Hepatocyte (in vitro differentiated cells): ENCODE measurements at places on chromosomes 6 and 20. TPM values are rescaled to one million over a fixed set of nuclear protein-coding genes. Genes with fewer than 3 reads are reported as not detected.
A peak's percentile ranks its signal among the peaks of the same experiment; 100 is the strongest.

GRCh38 chr6:138643210-138643609, 130.4 kb upstream of the CCDC28A start:
- H3K27ac ChIP-seq = no peak overlapping the region
- H3K36me3 ChIP-seq = no peaks in the 10 kb centered on the region
- DNase-seq = no peak
- no peaks in the 10 kb centered on the region for H3K27me3 ChIP-seq
- H3K4me3 ChIP-seq = no peak overlapping the region

DNA sequence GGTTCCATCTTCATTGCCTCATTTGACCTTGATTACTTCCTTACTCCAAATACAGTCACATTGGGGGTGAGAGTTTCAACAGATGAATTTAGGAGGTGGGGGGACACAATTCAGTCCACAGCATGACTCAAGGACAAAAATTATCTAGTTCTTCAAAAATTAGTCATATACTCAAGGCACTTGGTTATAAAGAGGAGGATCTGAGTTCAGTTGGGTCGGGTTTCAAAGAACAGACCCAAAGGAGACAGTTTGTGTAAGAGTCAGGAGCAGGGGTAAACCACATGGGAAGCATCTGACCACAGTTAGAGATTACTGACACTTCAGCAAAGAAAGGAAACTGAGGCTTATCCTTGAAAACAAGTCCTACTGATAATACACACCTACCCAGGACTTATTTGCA, 138.0 kb downstream of the TBC1D7 start:
- DNase-seq = no peak
- no peaks in the 10 kb centered on the region for H3K27me3 ChIP-seq
- no peaks in the 10 kb centered on the region for H3K4me1 ChIP-seq
- no peaks in the 10 kb centered on the region for H3K36me3 ChIP-seq

GRCh38 chr6:42385339-42385738, 66.4 kb downstream of the TRERF1 start:
- no peak overlapping the region for H3K27ac ChIP-seq
- H3K36me3 ChIP-seq = no peaks in the 10 kb centered on the region
- DNase-seq = no peak

DNA sequence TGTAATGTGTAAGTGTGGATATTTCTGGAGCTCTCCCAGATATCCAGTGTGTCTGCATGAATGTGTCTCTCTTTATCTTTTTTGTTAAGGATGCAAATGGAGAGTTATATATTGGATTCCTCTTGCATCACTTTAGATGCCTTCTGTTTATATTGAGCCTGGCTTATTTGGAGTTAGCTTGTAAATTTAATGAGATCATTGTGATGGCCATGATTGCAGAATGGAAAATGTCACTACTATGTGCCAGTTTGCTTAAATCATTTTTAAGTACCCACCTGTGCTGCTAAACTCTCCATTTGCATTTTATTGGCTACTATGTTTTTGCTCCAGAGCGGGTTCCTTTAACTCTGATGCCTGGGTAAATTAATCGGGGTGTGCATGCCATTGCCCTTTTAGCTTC, 334.8 kb downstream of the UTRN start:
- H3K4me1 ChIP-seq = no peaks in the 10 kb centered on the region
- H3K27me3 ChIP-seq = no peaks in the 10 kb centered on the region
- no peak overlapping the region for H3K4me3 ChIP-seq
- H3K27ac ChIP-seq = no peak overlapping the region
- no peaks in the 10 kb centered on the region for H3K36me3 ChIP-seq

- peak; percentile 4 for DNase-seq
- no peaks in the 10 kb centered on the region for H3K36me3 ChIP-seq
- H3K4me1 ChIP-seq = no peaks in the 10 kb centered on the region
- H3K27ac ChIP-seq = no peak overlapping the region
- no peak overlapping the region for H3K4me3 ChIP-seq
Observed at GRCh38 chr6:91575032-91575431, 988.2 kb upstream of the MAP3K7 start.

GRCh38 chr20:22020201-22020600, 314.7 kb downstream of the PAX1 start:
- no peaks in the 10 kb centered on the region for H3K27me3 ChIP-seq
- no peak for DNase-seq
- H3K4me1 ChIP-seq = no peaks in the 10 kb centered on the region
- H3K4me3 ChIP-seq = no peak overlapping the region
- no peak overlapping the region for H3K27ac ChIP-seq
- no peaks in the 10 kb centered on the region for H3K36me3 ChIP-seq

DNA sequence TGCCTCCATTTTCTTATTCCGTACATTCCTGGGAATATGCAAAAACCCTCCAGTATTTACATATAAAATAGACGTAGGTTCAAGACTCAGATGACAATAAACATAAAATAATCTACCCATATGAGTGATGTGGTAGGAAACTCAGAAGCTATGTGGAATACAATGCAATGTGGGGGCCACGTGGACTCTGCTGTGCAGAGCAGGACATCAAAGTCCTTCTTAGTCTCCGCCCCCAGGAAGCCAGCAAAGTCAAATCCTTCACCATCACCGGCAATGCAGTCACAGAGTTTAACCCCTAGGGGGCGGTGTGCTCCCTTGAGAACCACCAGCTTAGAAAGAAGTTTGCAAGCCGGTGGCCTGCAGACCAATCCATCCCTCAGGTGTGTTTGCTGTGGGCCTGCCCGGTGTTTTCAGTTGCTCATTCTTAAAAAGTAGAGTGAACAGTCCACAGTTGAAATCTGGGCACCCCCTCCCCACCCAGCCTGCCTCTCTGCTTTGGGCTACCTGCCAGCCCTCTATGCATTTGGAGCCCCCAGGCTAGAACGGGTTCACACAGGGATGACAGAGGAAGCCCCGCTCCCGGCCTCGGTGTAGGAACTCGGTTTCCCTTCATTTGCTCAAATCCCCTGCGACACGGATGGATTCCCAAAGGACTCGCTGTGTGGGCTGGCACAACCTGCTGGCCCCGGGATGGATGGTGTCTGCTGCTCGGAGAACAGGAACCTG, 59.9 kb downstream of the SULF2 start:
- no peak overlapping the region for H3K4me3 ChIP-seq
- no peaks in the 10 kb centered on the region for H3K36me3 ChIP-seq
- H3K27ac ChIP-seq = no peak overlapping the region
- DNase-seq = peak; percentile 92
- no peaks in the 10 kb centered on the region for H3K27me3 ChIP-seq

DNA sequence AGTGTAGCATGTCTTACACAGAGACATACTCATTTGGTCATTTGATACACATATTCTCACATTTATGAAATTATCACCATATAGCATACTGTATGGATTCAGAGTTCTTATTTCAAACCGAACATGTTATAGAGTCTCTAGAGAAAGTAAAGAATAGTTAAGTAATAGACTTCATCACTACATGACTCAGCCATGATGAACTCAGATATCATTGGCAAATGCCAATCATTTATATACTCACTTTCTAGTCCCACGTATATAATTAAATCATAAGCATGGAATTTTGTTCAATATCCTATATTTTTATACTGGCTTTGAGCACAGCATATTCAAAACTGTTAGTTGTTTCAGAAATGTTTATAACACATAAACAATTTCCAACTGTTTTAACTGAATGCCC, 749.9 kb downstream of the HACE1 start:
- no peak overlapping the region for H3K4me3 ChIP-seq
- H3K4me1 ChIP-seq = no peaks in the 10 kb centered on the region
- H3K27me3 ChIP-seq = no peaks in the 10 kb centered on the region
- H3K27ac ChIP-seq = no peak overlapping the region

GRCh38 chr20:5024103-5024502, 22.8 kb upstream of the SLC23A2 start:
- no peak overlapping the region for H3K27ac ChIP-seq
- no peaks in the 10 kb centered on the region for H3K4me1 ChIP-seq
- DNase-seq = no peak
- no peaks in the 10 kb centered on the region for H3K27me3 ChIP-seq
- H3K36me3 ChIP-seq = no peaks in the 10 kb centered on the region
- no peak overlapping the region for H3K4me3 ChIP-seq

DNA sequence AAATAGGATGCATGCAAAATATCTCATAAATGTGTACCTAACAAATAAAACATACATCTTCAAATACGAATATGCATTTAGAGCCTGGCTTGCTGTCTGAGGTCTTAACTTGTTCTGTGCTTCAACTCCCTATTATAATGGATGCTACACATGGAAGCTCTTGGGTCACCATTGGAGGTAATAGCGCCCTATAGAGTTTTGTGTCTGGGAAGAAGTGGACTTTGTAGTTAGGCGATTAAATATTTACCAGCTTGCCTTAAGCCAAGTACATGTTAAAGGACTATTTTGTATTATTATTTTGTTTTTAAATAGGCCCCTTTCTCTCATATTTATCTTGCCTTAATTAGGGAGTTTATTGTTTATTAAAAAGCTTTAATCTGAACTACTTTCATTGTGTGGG, 107.4 kb downstream of the LAMA2 start:
- H3K4me3 ChIP-seq = no peak overlapping the region
- no peaks in the 10 kb centered on the region for H3K36me3 ChIP-seq
- no peaks in the 10 kb centered on the region for H3K27me3 ChIP-seq
- H3K4me1 ChIP-seq = no peaks in the 10 kb centered on the region
- DNase-seq = no peak

DNA sequence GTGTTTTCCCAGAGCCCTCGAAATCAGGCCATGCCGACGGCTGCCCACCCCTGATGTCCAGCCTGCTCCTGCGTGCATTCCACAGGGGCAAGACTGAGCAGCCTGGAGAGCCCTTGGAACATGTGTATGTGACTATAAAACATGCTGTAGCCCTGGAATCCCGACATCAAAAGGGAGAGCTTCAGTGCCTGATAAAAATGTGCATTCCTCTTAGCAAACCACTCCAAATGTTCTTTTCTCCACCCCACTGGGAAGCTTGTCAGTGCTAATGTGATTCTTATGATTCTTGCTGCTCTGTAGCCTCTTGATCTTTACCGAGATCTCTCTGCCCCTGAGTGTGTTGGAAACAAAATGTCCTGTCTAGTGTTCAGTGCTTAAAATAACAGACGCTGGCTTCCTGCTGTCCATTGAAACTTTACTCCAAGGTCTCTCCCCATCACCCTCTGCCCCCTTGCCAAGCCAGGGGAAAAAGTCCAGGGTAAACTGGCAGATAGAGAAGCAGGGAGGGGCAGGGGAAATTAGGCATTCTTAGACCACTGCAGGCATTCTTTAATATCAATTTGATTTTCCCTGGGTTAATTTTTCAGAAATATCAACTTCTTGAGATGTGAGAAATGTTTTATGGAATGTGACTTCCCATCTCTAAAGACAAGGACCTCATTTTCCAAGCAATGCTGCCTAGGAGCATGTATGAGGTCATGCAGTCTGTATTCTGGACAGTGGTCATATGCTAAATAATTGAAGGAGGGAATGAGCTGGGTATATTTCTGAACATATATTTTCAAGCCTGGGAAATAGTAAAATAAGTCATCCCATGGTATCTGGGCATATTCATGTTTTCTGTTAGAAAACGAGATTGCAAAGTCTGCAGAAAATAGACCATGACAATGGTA, 73.8 kb upstream of the ISM1 start:
- no peak for DNase-seq
- no peaks in the 10 kb centered on the region for H3K27me3 ChIP-seq
- peaks cover 4% of the 10 kb centered on the region for H3K4me1 ChIP-seq
- no peaks in the 10 kb centered on the region for H3K36me3 ChIP-seq
- H3K4me3 ChIP-seq = no peak overlapping the region

DNA sequence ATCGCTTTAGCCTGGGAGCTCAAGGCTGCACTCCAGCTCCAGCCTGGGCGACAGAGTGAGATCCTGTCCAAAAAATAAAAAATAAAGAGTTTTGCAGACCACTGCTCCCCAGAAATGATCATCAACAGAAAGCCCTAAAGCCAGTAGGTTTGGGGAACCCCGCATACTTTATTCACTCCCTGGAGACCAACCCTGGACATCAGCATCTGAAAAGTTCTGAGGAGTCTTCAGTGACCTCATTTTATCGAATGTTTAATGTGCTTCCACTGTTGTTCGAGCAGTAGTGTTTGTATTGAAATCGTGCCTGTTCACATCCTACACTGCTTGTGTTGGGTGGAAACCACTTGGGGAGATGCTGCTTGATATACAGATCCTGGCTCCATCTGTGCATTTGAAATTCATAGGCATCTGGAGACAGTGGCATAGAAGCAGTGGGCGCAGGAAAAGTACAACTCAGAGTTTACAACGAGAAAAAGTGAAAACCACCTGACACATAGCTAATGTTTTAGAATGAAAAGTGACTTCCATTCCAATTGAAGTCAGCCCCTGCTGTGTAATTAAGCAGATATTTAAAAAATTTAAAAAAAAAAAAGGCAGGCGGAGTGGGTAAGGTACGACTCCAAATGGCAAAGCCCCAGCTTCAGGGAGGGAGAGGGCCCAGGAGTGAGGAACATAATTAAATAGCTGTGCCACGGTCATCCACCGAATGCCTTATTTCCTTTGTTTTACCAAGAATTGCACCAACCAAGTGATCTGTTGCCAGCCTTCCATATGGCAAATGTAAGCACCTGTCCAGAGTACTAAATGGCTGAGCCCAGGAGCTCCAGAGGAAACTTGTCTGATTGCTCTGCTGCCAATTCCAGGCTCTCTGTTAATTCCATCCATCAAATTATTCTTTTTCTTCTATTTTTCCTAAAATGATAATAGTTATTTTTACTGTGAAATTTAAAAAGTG, 100.4 kb upstream of the NAA20 start:
- H3K27ac ChIP-seq = no peak overlapping the region
- H3K27me3 ChIP-seq = no peaks in the 10 kb centered on the region
- DNase-seq = no peak
- peaks cover 15% of the 10 kb centered on the region for H3K4me1 ChIP-seq
- no peak overlapping the region for H3K4me3 ChIP-seq
- no peaks in the 10 kb centered on the region for H3K36me3 ChIP-seq

GRCh38 chr6:99613705-99614429, 7.2 kb downstream of the PRDM13 start:
- H3K27me3 ChIP-seq = peaks cover 99% of the 10 kb centered on the region
- H3K4me3 ChIP-seq = peak overlapping the region; percentile 45
- DNase-seq = peak; percentile 32
- no peak overlapping the region for H3K27ac ChIP-seq
- no peaks in the 10 kb centered on the region for H3K36me3 ChIP-seq

DNA sequence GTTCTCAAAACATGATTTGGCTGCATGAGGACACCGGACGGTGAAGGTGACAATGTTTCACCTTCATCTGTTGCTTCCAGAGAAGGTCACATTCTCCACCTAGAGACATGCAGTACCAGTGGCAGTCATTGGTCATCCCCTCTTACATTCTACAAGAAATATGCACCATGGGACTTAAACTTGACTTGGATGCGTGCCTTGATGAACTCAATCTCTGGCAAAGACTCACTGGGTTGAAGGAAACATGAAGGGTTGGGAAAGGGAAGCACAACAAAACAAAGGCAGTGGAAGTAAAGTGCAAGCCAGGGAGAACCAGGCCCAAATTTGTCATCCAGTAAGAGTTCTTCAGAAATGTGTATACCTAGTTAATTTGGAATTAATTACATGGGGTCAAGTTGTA, 39.4 kb upstream of the ARMH2 start:
- no peak for DNase-seq
- no peaks in the 10 kb centered on the region for H3K27me3 ChIP-seq
- H3K4me1 ChIP-seq = no peaks in the 10 kb centered on the region
- H3K27ac ChIP-seq = no peak overlapping the region

Gene CARMIL1
- total RNA-seq = 37.3 and 40.6 TPM in 2 replicates

Gene HLA-DQB1
- total RNA-seq = 12.0 and 12.2 TPM in 2 replicates

Gene BCKDHB
- total RNA-seq = 32.0 and 33.8 TPM in 2 replicates

Gene HRH3
- total RNA-seq = not detected in 2 replicates

Gene CD24
- total RNA-seq = 560 and 576 TPM in 2 replicates

Gene DZANK1
- 1.1 and 1.8 TPM in 2 replicates for total RNA-seq

Gene IL17F
- total RNA-seq = not detected in 2 replicates
